NAMALWA (cell line): ENCODE measurements at places on chromosomes 5 and 9.
A peak's percentile ranks its signal among the peaks of the same experiment; 100 is the strongest.

- no peak for DNase-seq
These were observed 12.2 kb downstream of the INVS start for GRCh38 chr9:100111235-100111634.

DNA sequence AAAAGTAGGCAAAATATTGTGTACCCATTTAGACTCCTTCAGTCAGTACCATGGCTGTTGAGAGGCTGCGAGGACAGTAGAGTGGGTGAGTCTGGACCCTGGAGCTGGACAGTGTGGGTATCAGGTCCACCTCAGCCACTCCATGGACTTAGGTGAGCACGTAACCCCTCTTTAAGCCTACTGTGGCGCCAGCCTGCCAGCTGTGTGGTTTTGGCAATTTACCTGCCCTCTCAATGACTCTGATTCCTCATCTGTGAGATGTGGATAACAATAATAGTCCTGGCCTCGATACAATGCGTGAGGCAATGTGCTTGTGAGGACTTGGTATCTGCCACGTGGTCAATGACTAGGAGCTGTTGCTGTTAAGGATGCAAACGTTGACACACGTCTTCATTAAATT lies 17.9 kb downstream of the SLC1A3 start:
- DNase-seq = no peak

- peak; percentile 34 for DNase-seq
These were observed 17.9 kb upstream of the DAPK1 start for GRCh38 chr9:87479801-87480201.

- peak; percentile 79 for DNase-seq
These were observed 48.0 kb downstream of the IPO11 start for GRCh38 chr5:62460578-62460983.

DNA sequence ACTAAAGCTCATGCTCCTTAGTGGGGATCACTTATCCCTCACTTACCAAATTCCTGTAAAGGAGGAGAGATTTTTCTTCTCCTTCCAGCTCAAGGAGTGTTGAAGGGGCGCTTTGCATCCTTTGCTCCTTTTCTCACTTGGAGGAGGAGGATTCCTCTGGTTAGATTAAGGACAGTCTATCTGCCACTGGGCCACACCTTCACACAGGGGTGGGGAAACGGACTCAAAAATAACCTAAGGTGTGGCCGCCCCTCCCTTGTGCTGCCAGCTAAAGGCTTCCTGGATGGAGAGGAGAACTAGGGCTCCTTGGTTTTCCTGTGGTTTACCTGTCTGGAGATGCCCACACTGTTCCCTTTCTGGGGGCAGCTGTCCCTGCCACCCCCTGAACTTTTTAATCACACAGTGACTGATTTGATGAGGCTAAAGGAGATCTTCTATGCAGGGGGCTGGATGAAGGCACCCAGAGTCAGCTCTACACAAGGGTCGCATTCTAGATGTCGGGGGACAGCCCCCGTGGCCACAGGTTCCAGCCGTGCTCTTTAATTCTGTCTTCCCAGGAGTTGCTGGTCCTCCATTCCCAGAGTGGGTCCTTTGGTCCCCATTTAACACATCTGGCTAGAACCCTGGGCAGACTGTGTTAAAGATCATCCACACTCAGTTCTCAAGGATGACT lies 14.4 kb downstream of the GLRX start:
- no peak for DNase-seq

DNA sequence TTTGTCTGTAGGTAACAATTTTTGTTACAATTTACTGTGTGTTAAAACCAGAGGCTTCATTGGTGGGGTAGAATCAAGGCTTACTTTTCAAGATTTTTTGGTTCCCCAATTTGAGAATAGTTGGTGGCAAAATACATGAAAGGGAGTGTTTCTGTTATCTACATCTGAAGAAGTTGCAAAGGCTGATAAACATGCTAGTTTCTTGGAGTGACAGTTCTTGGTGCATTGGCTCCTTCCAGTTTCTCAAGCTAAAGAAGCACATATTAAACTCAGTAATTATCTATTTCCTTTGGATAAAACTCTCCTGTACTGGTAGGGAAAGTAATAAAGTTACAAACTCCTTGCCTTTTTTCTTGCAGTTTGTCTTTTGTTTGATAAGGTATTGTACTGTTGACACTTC lies 5.9 kb downstream of the MACIR start:
- no peak for DNase-seq

- no peak for DNase-seq
These were observed 196.8 kb downstream of the ANXA1 start for GRCh38 chr9:73348471-73348870.

DNA sequence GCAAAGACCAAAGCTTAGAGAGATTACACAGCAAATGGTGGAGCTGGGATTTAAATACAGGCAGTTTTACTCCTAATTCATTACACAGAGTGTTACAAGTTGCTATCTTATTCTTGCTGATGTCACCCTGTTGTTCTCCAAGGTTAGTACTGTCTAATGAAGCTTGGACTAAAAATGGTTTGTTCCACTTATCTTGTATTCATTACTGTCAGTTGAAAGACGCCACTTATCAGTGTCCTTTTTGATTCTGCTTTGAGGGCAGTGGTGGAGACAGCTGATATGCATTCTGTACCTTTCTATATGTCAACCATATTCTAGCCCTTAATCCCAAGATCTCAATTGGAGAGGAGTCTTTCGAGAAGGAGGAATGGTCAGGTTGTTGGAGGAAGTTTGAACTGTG lies 14.0 kb upstream of the DENND4C start:
- no peak for DNase-seq

- no peak for DNase-seq
These were observed 9.9 kb downstream of the CAMK4 start for GRCh38 chr5:111234125-111234524.

GRCh38 chr9:14228602-14229001 lies 85.3 kb downstream of the NFIB start:
- no peak for DNase-seq

DNA sequence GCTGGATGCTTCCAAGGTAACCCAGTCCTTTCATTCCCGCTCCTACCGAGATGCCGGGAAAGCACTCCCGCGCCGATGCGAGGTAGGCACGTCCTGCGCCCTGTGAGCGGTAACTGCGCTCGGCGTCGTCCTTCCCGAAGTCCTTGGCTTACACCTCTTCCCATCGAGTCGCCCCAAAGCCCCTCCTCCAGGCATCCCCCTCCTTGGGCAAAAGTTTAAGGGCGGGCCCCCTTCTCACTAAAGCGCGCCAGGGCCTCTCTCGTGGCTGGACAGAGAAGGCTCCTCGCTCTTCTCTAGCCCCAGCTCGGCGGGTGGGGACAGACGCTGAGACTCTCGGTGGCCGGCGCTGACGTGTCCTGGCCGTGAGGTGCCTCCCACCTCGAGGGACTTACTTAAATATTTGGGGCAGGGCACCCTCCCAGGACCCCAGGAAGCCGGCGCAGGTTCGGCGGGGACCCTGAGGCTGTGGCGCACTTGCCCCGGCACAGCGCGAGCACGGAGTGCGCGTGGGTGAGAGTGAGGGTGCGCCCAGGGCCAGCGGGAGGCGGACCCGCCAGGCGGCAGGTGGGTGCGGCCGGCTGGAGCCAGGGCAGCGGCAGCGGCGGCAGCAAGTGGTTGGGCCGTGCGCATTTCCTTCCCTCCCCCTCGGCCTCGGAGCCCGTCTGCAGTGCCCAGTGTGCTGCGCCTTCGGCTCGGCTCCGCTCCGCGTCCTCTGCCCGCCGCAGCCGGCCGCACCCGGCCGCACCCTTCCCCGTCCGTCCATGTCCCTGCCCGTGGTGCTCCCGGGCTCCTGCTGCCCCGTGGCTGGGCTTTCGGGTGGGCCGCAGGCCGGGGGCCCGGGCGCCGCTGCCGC lies at the start of gene ENTREP1:
Gene ENTREP1, plus strand, starts transcription at position 667 of the 853 bp plus-strand sequence. Its CDS starts 95 bp downstream, at position 762.
- DNase-seq = no peak

DNA sequence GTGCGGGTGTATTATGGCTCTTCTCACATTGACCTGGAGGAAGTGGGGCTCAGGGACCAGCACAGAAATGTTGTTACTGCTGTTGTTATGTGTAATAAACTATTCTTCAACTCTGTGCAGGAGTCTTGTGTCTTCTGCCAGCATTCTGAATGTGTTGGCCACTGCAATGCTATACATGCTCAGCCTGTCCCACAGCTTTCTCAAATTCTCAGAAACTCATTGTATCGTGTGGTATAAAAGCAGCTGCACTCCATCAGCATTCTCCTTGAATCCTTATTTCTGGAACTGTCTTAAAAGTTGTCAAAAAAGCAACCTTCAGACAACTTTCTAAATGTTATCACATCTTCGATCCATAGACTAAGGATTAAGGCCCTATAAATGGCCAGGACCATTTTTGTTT lies 72.0 kb downstream of the ZNF474 start:
- DNase-seq = no peak

GRCh38 chr5:162372256-162372655 lies 304.7 kb downstream of the GABRG2 start:
- no peak for DNase-seq

GRCh38 chr9:136017289-136018190 lies 56.4 kb upstream of the UBAC1 start:
- no peak for DNase-seq

DNA sequence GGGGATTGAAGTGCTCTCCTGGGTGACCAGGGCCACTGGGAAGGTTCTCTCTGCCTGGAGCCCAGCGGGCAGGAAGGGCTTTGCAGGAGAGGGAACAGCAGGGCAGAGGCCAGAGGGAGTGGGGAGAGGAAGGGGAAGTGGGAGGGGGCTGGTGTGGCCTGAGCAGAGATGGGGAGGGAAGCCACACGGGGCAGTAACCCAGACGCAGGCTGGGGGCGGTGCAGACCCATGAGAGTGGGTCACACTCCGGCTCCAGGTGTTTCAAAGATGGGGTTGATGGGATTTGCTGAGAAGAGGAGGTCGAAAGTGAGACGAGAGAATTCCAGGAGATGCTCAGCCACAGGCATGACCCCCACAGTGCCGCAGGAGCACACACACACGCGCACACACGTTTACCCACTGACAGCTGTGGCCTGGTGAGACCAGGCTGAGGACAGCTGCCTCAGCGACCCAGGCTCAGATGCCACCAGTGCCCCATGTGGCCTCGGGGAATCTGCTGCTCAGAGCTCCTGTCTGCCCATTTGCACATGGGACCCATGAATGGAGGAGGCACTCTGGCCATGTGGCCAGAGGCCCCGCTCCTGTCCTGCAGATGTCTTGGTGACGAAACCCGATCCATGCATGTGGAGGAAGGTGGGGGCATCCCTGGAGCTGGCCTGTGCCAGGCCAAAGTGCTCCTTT lies 32.7 kb upstream of the FCN2 start:
- peak; percentile 8 for DNase-seq

GRCh38 chr5:56164376-56164775 lies 68.8 kb downstream of the ANKRD55 start:
- no peak for DNase-seq

GRCh38 chr9:137672907-137673791 lies 54.3 kb downstream of the EHMT1 start:
- peak; percentile 91 for DNase-seq

DNA sequence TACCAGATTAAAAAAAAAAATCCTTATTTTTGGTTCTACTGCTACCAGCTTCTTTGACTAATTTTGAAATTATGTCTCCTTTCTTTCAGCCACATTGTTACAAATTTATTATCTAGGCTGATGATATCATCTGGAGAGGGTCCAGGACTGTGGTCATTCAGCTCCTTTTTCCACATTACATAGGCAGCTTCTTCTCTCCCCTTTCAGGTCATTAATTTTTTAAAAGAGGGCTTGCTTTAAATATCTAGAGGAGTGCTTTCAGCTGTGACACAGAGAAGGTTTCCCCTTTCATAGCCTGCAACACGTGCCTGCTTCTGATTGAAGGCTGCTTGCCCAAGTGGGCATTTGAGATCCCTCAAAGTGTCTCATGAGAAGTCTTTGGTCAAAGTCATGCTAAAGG lies 155.7 kb upstream of the PAPPA start:
- no peak for DNase-seq

DNA sequence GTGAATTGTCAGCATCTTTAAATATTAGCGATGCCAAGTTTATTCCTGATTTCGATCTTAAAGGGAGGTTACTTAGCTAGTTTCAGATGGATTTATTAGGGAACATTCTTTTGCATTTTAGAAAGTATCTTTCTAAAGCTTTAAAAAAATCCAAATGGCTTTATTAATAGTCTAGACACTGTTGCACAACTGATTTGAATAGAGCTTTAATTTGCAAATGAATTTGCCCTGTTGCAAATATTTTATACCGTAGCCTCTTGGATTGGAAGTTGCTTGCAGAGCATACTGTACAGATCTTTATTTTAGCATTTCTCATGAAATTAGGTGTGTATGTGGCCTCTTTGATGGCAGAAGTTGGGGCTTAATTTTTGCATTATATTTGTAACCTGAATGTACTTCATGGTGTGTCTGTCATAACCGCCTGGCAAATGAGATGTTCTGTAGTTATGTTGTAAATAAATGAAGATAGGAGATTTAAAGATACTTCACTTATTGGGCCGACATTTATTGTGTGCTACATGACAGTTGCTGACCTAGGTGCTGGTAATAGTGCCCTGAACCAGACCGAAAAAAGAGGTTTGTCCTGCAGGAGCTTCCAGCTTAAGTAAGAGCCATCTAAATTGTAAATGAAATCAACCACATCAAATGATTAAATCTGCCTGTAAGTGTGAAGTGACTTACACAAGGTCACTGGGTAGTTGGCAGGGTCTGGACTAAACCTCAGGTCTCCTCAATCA lies 1.8 kb downstream of the TCERG1 start:
- DNase-seq = peak; percentile 11

- DNase-seq = no peak
These were observed 107.3 kb upstream of the DAPK1 start for GRCh38 chr9:87390361-87390760.

DNA sequence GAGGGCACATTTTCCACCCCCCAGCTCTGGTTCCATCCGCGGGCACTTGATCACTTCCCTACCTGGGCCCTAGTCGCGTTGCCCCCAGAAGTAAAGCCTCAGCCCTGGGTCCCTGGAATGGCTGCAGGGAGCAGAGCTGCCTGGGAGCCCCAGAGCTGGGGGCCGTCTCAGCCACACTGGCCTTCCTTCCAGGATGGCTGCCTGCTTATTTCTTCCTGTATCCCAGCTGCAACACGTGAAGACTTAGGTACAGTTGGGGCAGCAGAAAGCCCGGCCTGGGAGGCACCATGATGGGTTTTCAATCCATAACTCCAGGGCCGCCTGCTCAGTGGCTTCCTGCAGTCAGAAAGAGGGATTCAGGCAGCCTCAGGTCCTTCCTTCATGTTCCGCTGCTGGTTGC lies 232.3 kb downstream of the IRX2 start:
- DNase-seq = no peak

DNA sequence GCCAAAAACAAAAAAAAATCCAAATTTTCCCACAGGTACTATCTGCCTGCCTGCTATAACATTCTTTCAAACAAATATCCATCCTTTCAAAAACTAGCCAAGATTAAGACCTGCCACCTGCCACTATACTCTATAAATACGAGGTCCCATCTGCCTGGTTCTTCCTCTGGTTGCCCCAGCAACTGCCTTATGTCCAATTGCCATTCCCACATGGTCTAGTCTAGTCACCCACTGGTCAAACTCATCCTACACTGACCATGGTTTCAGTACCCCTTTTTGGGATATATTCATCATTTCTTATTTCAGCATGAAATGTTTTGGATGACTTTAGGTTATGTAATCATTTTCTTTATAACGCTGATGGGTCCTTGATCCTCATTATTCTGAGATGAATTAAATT lies 95.1 kb upstream of the CCNG1 start:
- DNase-seq = no peak
